Activated B cell treated with CpG ODN at 0.5 μM for 24 hours (primary cell): ENCODE measurements at places on chromosomes 2 and 18. TPM values are rescaled to one million over a fixed set of nuclear protein-coding genes. Genes with fewer than 3 reads are reported as not detected.

The SLC23A3 gene
- total RNA-seq = 4.5 and 4.9 TPM in 2 replicates

The MRPL19 gene
- 39.1 and 39.6 TPM in 2 replicates for total RNA-seq

The GPC1 gene
- total RNA-seq = 1.1 and 1.9 TPM in 2 replicates

The CHCHD5 gene
- 26.0 and 28.4 TPM in 2 replicates for total RNA-seq

The GREB1L gene
- not detected in 2 replicates for total RNA-seq

The INPP5D gene
- 247 and 275 TPM in 2 replicates for total RNA-seq

The BAZ2B gene
- total RNA-seq = 21.9 and 22.0 TPM in 2 replicates
